ENCODE measurements at places on chromosomes 7 and 10.

DNA sequence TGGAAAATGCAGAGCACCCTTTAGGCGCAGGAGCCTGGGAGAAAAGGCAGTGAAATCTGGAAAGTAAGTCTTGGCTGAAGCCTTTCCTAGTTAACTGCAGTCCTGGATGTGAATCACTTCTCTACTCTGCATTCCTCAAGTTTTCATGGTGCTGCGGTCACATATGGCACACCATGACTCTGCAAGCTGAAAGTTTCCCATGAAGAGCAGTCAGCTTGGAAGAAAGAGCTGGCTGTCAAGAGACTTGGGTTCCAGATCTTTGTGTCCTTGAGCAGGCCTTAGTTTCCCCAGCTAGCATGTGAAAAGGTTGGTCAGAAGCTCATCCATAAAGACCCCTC lies 548.3 kb downstream of the SORCS3 start:
- DNase-seq: no peak

DNA sequence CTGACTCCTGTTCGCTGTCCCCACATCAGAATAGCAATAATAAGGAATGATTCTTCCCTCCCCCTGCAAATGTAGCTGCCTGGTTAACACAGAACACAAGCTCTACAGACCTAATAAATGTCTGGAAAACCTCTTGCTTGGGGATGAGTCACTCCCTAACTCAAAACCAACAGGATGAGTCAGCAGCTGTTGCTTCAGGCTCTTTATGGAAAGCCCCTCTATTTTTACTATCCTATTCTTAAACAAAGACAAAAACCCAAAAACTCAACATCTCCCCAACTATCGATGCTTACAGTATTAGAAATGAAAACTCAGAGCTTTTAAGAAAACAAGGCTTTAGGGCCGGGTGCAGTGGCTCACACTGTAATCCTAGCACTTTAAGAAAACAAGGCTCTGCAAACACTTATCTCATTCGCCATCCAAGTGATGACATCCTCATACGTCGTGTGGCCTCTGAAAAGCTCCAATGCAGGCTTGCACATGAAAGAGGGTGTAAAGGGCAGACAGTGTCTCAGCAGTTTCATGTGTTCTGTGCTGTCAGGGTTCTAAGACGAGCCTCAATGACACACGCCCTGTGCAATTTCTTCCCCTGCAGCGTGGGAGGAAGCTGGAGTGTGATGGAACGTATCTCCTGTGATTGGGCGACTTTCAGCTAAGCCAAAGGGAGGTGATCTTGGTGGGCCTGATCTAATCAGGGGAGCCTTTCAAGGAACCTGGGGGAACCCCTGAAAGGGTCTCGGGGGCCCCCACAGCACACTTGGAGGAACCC lies 70.1 kb downstream of the AMZ1 start:
- peak; percentile 89 for DNase-seq

DNA sequence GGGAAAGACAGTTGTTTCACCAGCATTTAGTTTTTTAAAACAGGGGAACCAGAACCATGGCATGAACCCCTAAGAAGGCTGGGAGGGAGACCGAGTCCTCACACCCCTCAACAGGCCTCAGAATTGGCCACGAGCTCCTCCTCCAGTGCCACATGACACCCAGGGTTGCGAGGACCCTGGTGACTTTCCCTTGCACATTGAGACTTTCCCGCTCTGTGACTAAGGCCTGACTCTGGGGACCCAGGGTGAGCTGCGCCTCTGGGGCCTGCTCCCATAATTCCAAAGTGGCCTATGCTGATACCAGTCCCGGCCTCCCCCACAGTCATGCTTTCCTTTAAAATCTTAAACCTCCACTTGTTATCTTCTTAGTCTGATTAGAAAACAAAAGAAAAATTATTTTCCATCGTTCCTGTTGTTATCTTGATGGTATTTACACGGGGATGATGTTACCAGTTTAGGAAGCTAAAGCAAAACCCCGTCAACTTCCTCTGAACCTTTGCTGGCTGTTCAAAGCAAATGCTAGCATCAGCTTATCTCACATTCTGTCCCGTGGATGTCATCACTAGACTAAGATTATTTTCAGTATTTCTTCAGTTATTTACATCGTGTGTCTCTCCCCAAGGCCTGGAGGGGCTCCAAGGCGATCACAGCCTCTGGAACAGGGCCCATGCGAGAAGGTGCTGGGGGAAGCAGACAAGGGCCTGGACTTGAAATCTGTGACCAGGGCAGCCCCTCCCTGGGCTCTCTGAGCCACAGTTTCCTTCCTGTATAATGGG lies 42.1 kb downstream of the FAM53B start:
- no peak for DNase-seq

GRCh38 chr7:36787933-36788378 lies 63.7 kb upstream of the AOAH start:
- DNase-seq: no peak

- no peak for DNase-seq
Measured at GRCh38 chr10:78856421-78856820, 212.3 kb upstream of the ZMIZ1 start.

DNA sequence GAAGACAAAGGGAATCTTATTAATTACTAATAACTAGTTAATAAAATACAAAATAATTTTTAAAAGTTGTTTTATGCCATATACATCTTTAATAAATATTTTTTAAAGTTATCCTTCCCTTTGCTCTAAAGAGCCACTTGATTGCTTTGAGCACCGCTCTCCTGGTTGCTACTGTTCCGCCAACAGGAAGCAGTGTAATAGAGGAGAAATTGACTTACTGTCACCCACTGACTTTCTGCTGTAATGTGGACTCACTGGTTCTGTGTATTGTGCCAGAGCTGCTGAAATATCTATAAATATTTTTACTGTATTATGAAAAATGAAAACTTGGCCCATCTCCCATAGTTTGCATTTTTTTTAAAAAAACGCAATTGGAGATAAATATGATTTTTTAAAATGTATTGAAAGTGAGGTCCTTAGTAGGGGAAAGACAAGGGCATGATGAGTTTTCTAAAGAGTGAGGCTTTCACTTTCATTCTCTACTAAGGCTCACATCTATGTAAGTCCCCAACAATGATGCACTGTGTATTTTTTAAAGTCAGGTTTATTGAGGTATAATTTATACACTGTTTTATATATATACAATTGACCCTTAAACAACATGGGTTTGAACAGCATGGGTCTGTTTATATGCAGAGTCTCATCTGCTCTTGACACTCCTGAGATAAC lies 100.5 kb downstream of the NPY start:
- DNase-seq: no peak

- no peak for DNase-seq
Measured at GRCh38 chr10:4301291-4302045, 516.5 kb upstream of the KLF6 start.

- DNase-seq: no peak
Measured at GRCh38 chr10:74891053-74891452, 64.7 kb downstream of the KAT6B start.

DNA sequence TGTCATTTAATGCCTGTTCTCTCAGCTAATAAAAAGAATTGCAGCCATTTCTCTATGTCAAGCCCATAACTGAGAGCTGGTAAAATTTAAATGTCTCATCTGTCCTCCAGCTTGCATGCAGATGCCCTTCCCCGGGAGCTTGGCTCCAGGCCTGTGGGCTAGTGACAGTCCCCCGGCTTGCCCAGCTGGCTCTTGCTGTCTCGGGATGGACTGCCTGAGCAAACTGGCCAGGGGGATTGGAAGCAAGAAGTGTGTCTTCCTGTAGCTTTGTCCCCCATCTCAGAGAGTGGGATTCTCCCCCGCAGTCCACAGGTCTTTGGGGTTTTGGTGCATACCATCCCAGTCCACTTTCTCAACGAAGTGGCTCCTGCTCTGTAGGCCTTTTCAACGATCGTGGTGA lies 53.9 kb upstream of the HMX3 start:
- DNase-seq: no peak

DNA sequence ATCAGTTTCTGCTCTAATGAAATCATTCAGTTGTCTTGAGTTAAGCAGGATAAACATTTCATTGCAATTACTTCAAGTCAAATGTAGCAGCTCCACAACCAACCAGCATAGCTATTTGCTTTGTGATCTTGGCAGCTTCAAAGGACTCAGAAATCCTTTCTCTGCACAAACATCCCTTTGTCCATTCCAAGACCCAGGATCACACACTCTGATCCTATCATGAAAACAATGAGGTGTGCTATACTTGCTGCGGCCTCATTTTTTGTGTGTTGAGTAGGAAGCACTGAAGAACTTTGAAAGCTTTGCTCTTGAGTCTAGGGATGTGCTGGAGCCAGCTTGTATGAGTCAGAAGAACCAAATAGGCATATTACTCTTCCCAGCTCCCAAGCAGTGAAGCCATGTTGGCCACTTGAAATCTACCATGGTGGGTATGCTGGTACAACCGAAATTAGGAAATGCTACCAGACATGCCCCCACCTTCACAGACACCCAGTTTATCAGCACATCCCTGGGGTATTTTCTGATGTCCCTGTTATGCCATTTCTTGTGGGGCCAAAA lies 199.4 kb upstream of the PRSS58 start:
- DNase-seq: no peak

DNA sequence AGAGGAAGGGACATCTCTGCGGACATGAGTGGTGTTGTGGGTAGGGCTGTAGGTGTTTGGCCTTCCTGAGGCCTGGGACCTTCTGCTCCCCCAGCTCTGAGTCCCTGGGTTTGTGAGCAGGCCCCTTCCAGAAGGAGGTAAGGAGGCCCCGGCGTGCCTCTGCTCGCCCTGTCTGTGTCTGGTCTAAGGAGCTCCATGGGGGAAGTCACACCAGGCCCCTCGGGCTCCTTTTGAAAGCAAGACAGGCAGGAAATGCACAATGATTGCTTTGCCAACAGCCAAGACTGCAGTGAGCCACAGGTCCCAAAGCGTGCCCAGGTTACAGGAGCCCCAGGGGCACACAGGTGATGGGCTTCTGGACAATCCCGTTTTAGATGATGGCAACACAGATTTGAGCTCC lies 89.5 kb downstream of the FAM53B start:
- DNase-seq: no peak

GRCh38 chr7:154832557-154833138 lies 170.3 kb downstream of the PAXIP1 start:
- DNase-seq: no peak

DNA sequence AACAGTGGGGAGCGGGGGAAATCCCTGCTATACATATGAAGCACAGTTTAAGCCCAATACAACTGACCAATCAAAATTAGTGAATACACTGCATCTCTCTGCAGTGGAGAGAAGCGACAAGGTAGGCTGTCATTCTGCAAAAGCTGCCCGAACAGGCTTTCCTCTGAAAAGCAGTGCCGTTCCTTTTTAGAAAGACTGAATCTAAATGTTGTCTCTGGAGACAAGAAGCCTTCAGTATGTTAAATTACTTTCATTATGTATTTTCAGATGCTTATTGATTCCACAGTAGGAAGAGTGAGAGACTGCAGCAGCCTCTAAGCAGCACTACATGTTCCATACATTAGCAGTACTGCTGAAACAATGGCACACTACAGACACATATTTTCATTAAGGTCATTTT lies at the start of gene GPR22:
Gene GPR22 (plus strand): TSS at position 129 of the 400 bp plus-strand sequence. CDS start 4,004 bp downstream, outside the sequence.
- no peak for DNase-seq

GRCh38 chr10:71302874-71303568 lies 16.0 kb upstream of the SLC29A3 start:
- peak; percentile 27 for DNase-seq

GRCh38 chr10:32332299-32332750 lies 14.6 kb downstream of the EPC1 start:
- DNase-seq: no peak

GRCh38 chr7:27739301-27739908 lies 557 bp upstream of the TAX1BP1 start:
- no peak for DNase-seq

GRCh38 chr7:1559626-1560590 lies 3.9 kb upstream of the TMEM184A start:
- no peak for DNase-seq

- DNase-seq: no peak
Measured at GRCh38 chr10:38118072-38118807, 24.1 kb downstream of the ZNF37A start.

- no peak for DNase-seq
Measured at GRCh38 chr7:47092336-47092735, 489.6 kb downstream of the TNS3 start.

GRCh38 chr7:24697416-24697815 lies 59.8 kb downstream of the GSDME start:
- no peak for DNase-seq

DNA sequence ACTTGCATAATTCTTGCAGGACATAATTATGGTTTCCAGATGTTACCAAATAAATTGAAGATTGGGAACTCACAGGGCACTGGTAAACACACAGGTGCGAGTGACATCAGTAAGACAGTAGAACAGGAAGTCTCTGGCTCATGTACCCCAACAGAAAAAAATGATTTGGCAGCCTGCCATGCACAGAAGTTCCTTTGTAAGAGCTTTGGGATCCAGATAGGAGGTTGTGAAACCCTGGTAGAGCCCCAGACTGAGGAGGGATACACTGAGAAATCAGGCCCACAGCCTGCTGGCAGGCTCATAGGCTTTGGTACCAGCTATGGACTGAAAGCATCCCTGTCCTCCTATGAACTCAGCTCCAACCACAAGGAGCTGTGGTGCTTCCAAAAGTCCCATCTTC lies 118.0 kb downstream of the COBL start:
- no peak for DNase-seq

DNA sequence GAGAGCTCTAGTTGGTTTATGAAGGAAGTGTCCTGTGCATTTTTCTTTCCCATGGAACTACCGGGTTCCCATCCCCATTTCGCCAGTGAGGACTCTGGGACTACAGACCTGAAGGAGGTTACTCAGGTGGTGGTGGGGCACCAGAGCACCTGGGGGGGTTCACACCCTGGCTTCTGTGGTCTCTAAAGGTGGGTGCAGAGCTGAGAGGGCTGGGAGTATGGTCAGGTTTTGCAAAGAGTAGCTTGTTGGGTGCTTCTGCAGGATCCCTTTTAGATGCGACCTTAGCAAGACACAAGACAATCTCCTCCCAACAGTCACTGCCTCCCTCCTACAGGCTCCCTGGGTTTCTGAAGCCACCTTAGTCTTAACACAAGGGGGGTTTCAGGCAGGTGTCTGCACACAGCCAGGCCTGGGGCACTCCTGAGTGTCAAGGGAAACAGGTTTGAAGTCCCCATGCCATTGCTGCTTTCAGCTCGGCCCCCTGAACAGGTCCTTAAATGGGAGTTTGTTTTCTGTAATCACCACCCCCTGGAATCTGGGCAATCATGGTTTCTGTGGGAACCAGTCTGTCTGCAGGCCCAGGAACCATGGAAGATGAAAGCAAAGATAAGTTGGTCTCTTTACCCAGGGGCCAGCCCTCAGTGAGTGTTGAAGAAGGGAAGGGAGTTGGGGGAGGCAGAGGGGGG lies 9.9 kb upstream of the CXCL12 start:
- no peak for DNase-seq

DNA sequence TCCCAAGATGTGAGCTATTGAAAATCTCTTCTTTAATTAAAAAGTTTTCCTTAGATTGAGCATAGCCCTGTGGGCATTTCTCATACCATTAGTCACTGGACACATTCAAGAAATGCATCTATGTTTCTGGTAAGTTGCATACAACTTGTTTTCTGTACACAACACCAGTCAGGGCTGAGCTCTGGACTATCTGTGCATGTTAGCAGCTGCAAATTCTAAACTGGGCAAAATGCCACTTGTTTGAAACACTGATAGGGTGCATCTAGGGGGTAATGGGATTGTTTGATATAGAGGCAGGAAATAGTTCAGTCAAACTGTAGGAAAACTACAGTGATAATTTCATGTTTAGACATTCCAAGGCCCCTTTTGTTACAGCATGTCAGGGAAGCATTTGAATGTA lies 145.6 kb upstream of the NPY start:
- no peak for DNase-seq

- no peak for DNase-seq
Measured at GRCh38 chr7:374706-375311, 84.8 kb downstream of the FOXL3 start.

GRCh38 chr10:114526126-114526503 lies 121.8 kb upstream of the AFAP1L2 start:
- no peak for DNase-seq

- DNase-seq: peak; percentile 73
Measured at GRCh38 chr10:90592638-90593302, 265.1 kb downstream of the HTR7 start.

Data from retinal pigment epithelial cell (primary cell).